ENCODE measurements at places on chromosomes 2 and 18. TPM values are rescaled to one million over a fixed set of nuclear protein-coding genes. Genes with fewer than 3 reads are reported as not detected.

Gene MYL1
- not detected for total RNA-seq

Gene OTX1
- total RNA-seq, result 0.11 TPM

Gene AAMP
- total RNA-seq, result 193 TPM

Gene VIT
- 0.46 TPM for total RNA-seq

Gene ICOS
- 0.83 TPM for total RNA-seq

Gene HOXD1
- 0.40 TPM for total RNA-seq

Gene TEKT4
- 4.1 TPM for total RNA-seq

Gene COBLL1
- total RNA-seq, result 86.5 TPM

Data from lung (tissue), 17 donors.